ENCODE measurements at places on chromosomes 4 and X.

GRCh38 chr4:164876700-164877324 is at the start of gene APELA:
TSS of gene APELA (plus strand) at chr4:164877178. CDS start at chr4:164877332, 154 bp downstream.
- no peak for DNase-seq

DNA sequence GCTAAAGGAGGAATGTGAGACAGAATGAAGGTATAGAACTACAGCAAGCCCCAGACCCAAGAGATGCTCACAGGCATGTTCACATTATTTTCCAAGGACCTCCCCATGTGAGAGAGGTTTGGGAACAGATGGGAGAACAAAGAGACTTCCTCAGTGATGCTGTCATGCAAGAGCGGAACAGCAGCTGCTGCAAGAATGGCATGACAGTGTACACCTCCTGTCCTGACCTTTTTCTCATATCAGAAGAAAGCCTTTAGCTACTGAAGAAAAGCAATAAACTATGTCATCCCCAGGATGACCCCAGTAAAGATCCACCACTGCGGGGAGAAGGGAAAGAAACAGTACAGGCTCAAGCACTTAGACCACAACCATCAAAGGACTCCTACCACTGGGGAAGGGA is 7.2 kb downstream of the PRDM5 start:
- no peak for DNase-seq

DNA sequence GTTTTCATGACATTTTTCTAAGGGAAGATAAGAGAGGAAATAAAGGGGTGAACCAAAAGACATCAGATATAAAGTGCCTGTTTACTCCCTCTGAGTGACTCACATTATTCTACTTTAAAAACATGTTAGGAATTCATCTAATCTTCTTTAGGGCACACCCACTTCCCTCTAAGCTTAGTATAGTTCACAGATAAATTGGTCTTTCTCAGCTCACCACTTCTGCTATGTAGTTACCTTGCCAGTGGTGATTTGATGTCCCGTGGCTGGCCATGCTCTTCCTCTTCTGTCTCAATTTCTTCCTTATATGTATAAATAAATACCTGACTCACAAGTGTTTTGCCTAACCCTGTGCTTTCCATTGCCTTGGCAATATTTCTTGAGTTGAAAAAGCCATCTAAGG is 96.8 kb downstream of the PDLIM5 start:
- no peak for DNase-seq

- DNase-seq = no peak
These were observed 272.3 kb upstream of the DIPK2B start for GRCh38 chrX:45472968-45473367.

DNA sequence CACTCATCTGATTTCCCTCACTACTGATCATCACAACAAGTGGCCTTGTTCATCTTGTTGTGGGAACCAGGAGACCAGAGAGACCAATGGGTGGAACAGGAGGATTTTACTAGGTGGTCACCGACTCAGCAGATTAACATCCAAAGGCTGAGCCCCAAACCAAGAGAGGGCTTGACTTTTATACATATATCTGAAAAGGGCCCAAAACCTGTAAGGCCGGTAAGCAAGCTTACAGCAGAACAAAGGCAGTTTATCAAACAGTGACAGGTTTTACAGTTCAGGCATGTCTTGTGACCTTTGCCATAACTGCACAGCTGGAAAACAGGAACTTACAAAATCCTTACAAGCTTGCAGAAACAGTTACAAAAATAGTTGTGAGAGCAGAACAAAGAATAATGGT is 195.9 kb downstream of the OR13H1 start:
- DNase-seq = no peak

GRCh38 chr4:55524844-55525571 is 21.7 kb downstream of the CLOCK start:
- no peak for DNase-seq

DNA sequence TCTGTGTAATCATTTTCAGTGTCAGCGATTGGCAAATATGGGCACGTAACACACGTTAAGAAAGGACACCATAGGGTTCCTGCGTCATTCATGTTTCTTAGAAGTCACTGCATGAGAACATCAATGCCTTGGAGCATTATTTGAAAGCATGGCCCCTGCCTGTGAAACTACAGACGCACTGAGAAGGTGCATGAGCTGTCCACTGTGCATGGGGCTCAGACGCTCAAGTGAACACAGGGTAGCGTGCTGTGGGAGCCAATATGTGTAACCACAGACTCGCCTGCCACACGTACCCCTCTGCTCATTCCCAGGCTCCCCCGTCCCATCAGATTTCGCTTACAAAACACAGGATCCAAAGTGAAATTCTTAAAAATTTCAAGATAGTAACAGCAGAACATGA is 6.5 kb downstream of the PPP2R2C start:
- no peak for DNase-seq

- no peak for DNase-seq
These were observed 214.0 kb upstream of the PSAPL1 start for GRCh38 chr4:7648544-7649395.

DNA sequence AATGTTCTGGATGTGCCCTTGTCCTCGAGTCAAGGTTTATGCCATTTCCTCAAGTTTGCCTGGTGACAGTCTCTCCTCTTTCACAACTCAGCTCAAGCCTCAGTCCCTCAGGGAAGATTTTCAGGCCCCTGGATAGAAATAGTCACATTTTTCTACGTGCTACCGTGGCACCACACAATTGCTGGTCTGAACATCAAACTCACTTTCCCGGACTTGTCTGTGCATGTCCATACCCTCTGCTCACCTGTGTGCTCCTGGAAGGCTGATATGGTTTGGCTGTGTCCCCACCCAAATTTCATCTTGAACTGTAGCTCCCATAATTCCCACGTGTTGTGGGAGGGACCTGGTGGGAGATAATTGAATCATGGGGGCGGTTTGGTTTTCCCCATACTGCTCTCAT is 129.7 kb downstream of the HS3ST1 start:
- no peak for DNase-seq

DNA sequence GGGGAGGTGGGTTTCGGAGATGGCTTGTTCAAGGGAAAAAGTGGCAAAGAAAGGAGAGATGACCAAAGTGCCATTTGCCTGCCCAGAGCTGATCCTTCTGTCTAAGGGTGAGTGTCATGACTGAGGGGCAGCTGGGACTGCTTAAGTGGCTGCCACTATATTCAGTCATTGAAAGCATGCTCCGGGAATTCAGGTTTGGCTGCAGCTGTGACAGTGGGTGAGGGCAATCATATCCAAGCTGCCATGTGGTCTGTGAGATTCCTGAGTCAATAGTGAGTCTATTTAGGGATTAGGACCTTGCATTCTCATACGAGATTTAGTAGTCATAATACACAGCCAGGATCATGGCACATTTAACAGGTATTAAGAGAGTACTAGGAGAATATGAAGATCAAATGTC is 138.8 kb upstream of the BANK1 start:
- no peak for DNase-seq

DNA sequence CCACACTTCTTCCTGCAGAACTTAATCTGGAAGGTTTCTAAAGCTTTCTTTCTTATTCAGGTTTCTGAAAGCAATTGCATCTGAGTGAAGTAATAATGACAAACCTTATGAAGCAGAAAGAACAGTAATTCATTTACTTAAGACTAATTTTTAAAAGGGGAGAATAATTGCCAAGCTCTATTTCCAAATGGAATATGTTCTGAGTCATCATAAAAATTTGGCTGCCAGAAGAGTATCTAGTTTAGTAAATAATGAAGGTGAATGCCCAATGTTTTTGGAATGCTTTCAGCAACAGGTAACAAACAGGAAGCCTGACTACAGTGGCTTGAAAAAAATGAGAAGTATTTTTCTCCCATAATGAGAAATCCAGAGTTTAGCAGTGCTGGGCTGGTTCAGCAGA is 227.3 kb upstream of the TET2 start:
- no peak for DNase-seq

- no peak for DNase-seq
These were observed 15.5 kb upstream of the GPR82 start for GRCh38 chrX:41708486-41708885.

GRCh38 chr4:121189326-121190215 is 25.4 kb upstream of the TNIP3 start:
- DNase-seq = peak; percentile 25

DNA sequence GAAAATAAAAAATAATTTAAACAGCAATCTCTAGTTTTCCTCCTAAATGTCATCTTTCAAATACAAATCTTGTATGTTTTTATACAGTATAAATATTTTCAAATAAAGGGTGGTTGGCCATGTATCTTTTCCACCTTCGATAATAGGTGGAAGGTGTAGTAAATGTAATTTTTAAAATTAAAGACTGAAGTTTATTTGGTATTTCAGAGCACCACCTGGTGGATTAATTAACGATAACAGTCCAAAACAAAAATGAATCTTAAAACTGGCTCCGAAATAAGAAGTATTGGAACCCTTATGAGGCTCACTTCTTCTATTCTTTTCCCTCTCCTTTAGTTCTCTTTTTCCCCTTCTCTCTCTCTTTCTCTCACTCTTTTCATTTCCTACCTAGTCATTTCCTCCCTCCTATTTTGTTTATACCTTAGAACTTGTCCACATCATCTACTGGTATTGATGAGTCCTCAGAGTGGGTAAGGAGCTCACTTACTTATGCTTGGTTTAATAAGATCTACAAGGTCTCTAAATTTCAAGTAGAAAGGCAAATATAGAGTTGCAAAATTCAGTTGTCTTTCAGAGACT is 82.9 kb upstream of the EXOC1L start:
- DNase-seq = no peak
